ENCODE measurements at places on chromosomes 2 and 18. TPM values are rescaled to one million over a fixed set of nuclear protein-coding genes. Genes with fewer than 3 reads are reported as not detected.

The DNAJC10 gene
- total RNA-seq: 23.1 TPM

The ACADL gene
- total RNA-seq: 11.7 TPM

The CD226 gene
- not detected for total RNA-seq

The DOK6 gene
- 1.2 TPM for total RNA-seq

The GCKR gene
- total RNA-seq: 0.69 TPM

All from uterus (tissue), 4 donors.